ENCODE measurements at places on chromosomes 2 and 18.

GRCh38 chr18:23151414-23152099 is 16.3 kb downstream of the CABLES1 start:
- ATAC-seq: no peak

- no peak for ATAC-seq
Observed at GRCh38 chr2:219022616-219023015, 18.7 kb downstream of the CFAP65 start.

DNA sequence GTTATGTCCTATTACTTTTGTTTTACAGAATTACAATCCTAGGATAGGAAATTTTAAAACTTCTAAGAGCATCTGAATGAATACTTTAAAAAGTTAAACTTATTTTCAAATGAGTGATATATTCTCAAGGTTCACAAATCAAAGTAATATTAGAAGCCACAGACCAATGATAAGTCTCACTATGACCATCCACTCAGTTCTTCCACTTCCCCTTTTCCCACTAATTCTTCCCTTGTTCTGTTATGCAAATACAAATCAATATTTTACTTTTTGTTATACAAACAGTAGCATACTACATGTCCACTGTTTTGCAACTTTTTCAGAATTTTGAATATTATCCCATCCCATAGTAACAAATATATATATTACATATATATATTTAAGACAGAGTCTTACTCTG is 20.2 kb downstream of the USP37 start:
- ATAC-seq: no peak

DNA sequence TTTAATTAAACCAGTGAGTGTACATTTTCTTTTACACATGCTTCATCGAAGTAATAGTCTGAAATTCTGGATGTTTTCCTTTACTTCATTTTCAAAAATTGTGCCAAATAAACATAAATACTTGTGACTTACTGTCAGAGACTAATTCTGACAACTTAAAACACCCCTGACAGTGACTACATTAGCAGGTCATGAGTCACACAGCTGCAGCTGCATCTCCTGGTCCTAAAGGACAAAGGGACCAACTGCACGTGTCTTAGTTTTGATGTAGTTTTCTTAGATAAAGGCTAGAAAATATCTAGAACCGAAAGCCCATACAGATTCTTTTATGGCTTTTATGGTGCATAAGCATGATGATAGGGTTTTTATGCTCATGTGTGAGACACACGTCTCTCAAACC is 29.6 kb upstream of the DSC3 start:
- no peak for ATAC-seq

DNA sequence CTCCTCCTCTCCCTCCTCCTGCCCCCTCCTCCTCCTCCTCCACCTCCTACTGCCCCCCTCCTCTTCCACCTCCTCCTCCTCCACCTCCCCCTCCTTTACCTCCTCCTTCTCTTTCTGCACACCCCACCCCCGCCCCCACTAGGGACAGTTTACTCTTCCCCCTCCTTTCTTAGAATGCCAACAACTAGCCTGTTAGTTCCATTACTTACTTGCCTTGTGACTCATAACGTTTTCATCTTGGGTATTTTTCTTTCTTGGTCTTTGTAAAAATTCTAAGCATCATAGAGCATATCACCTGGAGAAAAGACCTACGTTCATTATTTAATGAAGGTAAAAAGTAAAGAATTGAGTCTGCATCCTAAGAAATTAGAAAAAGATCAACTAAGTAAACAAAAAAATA is 165.3 kb downstream of the NEDD4L start:
- no peak for ATAC-seq

- no peak for ATAC-seq
Observed at GRCh38 chr2:14642499-14642898, 10.0 kb downstream of the LRATD1 start.

- no peak for ATAC-seq
Observed at GRCh38 chr18:76674596-76674995, 147.8 kb upstream of the ZNF236 start.
